Esophagus squamous epithelium (tissue), 5 donors: ENCODE measurements at places on chromosomes 12 and 14.

DNA sequence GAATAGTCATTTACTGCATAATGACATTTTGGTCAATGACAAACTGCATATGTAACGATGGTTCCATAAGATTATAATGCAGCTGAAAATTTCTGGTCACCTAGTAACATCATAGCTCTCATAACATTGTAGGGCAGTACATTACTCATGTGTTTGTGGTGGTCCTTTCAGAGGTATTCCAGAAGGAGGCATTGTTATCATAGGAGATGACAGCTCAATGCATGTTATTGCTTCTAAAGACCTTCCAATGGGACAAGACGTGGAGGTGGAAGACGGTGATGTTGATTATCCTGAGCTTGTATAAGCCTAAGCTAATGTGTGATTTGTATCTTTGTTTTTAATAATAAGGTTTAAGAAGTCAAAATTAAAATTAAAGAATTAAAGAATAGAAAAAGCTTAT, 43.8 kb upstream of the TSPAN11 start:
- DNase-seq: no peak

DNA sequence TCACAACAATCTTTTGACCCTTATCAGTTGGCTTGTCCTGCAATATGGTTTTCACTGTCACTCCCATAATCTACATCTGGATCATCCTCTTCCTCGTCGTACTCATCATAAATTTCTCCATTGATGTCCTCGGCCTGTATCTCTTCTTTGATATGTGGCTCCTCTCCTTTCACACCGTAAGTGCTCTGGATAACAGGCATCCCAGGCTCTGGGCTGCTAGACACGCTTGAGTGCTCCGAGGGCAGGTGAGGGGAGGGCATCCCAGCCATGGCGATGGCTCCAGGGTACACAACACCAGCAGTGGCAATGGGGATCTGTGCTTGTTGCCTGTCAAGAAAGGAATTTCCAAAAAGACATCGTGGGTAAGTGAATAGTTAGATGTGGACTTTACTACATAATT, 415.3 kb downstream of the SOX5 start:
- DNase-seq: no peak

DNA sequence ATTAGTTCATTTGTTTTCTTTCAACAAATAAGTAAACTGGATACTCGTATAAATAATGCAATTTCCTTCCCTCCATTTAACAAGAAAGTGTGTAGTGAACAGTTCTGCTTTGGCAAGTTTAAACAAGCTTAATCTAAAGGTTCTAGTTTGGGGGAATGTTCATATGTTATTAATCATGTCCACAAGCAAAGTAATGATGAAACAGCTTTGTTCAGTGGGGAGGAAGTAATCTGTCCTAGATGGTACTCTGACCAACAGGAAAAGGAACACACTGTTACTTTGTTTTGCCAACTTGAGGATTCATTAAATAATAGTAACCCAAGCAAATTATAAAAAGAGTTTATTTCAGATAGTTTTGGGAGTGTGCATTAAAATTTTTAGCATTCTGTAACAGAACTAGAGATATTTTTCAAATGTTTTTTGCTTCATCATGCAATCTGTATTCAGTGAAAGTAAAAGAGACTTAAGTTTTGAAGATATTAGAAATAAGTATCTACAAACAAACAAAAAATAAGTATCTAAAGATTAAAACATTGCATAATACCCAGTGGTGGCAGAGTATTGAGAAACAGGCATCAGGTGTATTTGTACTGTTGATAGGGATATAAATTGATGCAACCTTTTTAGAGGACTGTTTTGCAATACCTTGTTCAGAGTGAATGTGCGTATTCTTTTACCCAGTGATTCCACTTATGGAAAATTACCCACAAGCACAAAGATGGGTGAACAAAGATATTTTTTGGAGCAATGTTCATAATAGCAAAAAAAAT, 61.1 kb downstream of the RAB35 start:
- no peak for DNase-seq

DNA sequence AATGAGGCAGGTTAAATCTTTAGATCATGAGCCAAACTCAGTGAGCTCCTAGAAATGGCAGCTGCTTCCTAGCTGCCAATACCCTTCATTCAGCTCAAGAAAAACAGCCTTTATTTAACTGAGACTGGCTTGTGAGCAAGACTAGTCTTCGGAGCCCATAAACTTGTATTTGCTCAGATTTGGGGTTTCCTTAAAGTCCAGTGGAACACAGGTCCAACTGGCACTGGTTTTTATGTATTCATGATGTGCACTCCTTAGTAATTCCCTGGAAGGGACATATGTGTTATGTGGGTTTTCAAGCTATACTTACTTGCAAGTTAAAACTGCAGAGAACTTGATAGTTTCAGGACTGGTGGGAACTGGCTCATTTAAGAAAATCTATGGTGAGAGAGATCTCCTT, 380.1 kb upstream of the TMEM132C start:
- DNase-seq: no peak

- no peak for DNase-seq
Measured at GRCh38 chr12:106118-106591, 39.6 kb downstream of the IQSEC3 start.

DNA sequence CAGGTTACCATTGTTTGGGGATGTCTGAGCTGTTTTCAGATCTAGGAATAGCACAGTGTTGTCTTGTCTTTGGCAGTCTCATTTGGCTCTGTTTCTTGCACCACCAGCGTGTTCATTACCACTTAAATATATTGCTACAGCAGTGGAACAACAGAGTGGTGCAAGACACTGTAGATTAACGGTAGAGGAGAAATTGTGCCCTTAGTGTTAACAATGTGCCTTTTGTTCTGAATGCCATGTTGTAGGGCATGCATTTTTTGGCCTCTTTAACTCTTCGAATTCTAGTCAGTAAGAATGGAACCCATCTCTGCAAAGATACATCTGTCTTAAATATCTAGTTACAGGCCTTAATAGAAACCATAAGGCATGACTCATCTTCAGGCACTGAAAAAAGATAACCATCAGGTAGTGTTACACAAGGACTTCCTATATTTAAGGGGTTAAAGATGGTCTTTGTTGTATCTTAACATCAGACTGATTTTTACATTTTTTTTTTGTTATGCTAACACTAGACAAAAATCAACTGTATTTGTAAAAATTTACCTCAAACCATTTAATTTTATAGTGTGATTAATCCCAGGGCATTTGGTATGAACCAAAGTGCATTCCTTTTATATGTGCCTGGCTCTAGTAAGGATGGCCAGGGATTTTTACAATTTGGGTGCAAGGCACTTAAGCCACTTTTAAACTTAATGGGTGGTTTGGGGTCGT, 12.9 kb downstream of the DYRK2 start:
- DNase-seq: no peak

DNA sequence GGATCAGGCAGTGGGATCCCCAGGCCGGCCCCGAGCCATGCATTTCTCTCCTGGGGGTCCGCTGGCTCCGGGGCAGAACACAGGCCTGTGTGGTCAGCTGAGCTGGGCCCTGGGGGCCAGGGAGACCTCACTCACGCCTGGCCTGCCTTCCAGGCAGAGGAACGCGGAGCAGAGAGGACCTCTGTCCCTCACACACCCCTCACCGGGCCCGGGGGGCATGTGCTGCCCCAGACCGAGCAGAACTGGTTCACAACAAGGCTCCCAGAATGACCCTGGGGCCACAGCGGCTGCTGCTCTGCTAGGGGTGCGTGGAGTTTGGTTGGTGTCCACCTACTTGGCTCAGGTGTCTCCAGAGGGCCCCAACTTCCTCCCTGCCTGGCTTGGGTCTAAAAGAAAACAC, 33.0 kb upstream of the RFLNA start:
- DNase-seq: no peak

- no peak for DNase-seq
Measured at GRCh38 chr12:55996201-55996714, 818 bp upstream of the SUOX start.

DNA sequence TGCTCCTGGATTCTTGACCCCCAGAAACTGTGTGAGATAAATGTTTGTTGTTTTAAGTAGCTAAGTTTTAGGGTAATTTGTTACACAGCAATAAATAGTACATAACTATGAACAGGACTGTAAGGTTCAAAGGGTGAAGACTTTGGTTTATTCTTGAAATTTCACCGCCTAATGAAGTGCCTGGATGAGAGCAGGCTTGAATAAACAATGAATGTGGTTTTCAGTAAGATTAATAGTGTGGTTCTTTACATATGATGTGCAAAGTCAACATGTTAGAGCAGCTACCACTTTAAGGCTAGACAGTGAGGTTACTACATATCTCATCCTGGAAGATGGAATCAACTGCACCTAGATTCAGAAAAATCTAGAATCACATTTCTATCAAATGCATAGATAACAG, 145.2 kb upstream of the BTG1 start:
- no peak for DNase-seq

DNA sequence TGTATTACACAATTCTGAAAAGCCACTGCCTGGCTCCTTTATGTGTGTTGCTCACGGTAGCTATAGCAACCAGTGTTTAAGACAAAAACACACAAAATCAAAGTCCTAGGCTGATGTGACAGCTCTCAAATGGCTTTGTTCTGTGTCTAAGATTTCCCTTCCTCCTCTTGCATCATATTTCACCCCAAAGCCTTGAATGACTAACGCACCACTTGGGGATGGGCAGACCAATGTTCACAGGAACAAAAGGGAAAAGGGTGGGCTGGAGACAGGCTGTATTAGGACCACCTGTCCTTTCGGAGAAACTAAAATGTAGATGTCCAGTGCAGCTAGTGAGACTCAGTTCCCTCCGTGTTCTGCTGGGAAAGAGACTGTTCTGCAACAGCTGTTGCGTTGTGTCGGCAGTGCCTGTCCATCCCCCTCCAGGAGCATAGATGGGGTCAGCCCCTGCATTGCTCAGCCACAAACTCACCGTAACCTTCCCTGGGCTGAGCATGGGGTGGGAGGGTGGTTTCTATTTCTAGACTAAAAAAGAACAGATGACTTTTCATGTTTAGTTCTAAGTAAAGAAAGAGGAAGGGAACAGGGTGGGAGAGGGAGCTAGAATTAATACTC, 26.8 kb upstream of the DAAM1 start:
- no peak for DNase-seq

- DNase-seq: no peak
Measured at GRCh38 chr14:90674043-90674670, 142.1 kb downstream of the TTC7B start.

- no peak for DNase-seq
Measured at GRCh38 chr14:34951286-34951685, 31.5 kb upstream of the SRP54 start.

DNA sequence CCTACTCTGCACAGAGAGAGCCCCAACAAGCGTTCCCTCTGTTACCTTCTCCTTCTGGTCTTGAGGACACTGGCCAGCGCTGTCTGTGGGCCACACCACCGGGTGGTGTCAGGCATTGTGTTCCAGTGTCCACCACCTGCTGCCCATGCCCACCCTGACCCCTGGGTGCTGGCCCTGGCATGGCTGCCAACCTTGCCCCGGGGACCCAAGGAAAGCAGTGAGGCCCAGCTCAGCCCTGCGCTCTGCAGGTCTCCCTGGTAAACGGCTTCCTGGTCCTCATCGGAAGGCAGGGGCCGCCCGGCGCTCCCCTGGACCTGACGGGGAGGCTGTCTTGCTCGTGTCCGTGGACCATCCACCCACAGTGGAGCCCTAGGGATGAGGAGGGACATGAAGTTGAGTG, 21.8 kb upstream of the MEG3 start:
- DNase-seq: no peak

- no peak for DNase-seq
Measured at GRCh38 chr12:102970780-102971179, 13.3 kb downstream of the ASCL1 start.

GRCh38 chr12:83541446-83541845, 854.7 kb downstream of the TMTC2 start:
- no peak for DNase-seq
